ENCODE measurements at places on chromosomes 4 and X. TPM values are rescaled to one million over a fixed set of nuclear protein-coding genes. Genes with fewer than 3 reads are reported as not detected.

The CT45A1 gene
- total RNA-seq = not detected

The UGT2A3 gene
- total RNA-seq = not detected

The TMPRSS11B gene
- not detected for total RNA-seq

The EXOC1 gene
- 67.6 TPM for total RNA-seq

The TSC22D3 gene
- 46.0 TPM for total RNA-seq

The ZDHHC15 gene
- 9.6 TPM for total RNA-seq

The GPR143 gene
- total RNA-seq = 0.98 TPM

The ZNF630 gene
- total RNA-seq = 5.9 TPM

The HTRA3 gene
- 2.0 TPM for total RNA-seq

The BCORL1 gene
- total RNA-seq = 6.4 TPM

The DMRTC1 gene
- not detected for total RNA-seq

The CSAG1 gene
- not detected for total RNA-seq

The TCEAL7 gene
- 88.5 TPM for total RNA-seq

The CXCL13 gene
- not detected for total RNA-seq

The CLDN34 gene
- not detected for total RNA-seq

The H2BW2 gene
- total RNA-seq = not detected

Measured in temporal lobe (tissue), 4 donors.